ENCODE measurements at places on chromosomes 1 and 21.

GRCh38 chr21:44395260-44395659 is 41.8 kb downstream of the TRPM2 start:
- no peak for DNase-seq

DNA sequence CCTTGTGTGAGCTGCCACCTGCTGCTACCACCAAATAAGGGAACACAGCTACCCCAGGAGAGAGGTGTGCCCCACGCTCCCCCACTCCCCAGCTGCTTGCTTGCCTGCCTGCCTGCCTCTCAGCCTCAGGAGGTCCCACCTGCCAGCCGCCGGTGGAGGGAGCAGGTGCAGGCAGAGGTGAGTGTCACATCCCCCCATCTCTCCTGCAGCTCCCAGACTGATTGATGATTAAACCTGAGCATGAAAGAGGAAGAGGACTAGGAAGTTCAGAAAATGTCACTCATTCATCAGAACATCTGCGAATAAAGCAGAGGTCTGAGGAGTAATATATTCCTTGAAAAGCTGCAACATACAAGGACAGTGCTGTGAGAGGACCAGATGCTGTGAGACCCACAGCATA is 58.6 kb upstream of the HIVEP3 start:
- DNase-seq, result peak; percentile 45

GRCh38 chr1:62337706-62338631 is 18.7 kb upstream of the KANK4 start:
- DNase-seq, result no peak

GRCh38 chr21:44506279-44507255 is 33.4 kb downstream of the KRTAP10-1 start:
- no peak for DNase-seq

DNA sequence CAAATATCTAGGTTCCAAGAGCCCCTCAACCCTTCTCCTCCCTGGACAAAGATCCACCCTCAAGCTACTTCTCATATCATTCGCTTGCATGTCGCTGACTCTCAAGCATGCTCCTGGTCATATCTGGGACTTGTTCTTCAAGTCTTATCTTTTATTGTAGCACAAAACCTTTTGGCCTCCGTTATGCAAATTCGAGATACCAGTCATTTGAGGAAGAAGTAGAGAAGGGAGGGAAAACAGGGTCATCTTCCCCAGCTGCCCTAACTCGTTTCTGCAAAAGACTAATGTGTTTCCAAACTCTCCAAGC is 63.8 kb upstream of the ETS2 start:
- no peak for DNase-seq

DNA sequence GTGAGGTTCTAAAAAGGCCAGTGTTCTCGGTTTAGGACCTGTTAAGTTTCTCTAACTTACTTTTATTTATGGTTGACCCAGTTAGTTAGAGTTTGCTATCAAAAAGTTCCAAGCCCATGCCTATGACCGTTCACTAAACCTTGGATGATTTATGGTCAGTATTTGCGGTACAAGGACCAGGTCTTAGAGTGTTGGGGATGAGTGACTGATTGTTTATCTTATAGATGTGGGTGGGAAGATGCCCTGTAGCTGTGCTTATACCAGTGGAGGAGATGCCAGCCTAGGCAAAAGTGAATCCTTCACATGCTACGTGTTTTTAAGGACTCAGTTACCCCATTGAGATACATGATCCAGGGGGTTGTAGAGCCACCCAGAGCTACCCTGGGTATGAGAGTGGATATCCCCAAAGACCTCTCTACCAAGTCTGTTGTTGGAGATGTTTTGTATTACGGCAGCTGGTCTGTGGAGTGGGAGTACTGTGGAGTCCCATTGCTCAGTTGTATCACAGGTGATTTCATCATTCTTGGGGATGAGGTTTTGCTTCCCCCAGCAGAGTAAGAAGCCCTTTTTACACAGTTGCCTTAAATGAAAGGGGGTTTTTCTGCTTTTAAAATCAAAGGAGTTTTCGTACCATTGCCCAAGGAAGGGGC is 2.1 kb downstream of the SLC22A15 start:
- no peak for DNase-seq

DNA sequence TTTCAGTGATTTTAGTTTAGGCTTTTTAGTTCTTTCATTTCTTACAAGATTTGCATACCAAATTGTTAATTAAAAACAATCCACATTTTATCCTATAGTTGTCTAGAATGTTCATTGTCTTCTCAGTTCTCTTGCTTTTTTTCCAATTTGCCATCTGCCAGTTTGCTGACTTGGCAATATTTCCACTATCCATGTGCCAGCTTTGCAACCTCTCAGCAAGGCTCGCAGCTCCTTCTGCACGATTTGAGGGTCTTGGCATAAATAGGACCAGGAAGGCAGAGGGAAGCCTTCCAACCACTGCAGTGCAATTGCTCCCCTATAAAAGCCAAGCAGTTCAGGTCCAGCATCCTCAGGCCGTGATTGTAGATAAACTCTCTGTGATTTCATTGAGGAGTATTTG is 306.8 kb upstream of the FMN2 start:
- DNase-seq, result no peak

- DNase-seq, result no peak
Measured at GRCh38 chr1:216812966-216813365, 89.7 kb upstream of the ESRRG start.

DNA sequence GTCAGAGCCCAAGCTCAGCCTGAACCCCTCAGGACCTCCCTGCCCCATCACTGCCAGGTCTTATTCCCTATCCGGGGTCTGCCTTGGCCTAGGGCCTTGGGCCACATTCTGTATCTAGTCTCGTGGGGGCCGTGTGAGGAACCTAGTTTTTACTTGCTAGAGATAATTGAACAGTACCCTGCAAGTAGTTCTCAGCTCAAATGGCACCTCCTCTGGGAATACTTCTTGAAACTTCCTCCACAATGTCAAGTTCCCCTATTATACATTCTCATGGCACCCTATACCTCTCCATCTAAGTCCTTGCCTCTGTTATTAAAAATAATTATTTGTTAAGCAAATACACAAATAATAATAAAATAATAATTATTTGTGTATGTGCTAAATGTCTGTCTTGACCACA is 32.9 kb upstream of the CSF1 start:
- DNase-seq, result no peak

DNA sequence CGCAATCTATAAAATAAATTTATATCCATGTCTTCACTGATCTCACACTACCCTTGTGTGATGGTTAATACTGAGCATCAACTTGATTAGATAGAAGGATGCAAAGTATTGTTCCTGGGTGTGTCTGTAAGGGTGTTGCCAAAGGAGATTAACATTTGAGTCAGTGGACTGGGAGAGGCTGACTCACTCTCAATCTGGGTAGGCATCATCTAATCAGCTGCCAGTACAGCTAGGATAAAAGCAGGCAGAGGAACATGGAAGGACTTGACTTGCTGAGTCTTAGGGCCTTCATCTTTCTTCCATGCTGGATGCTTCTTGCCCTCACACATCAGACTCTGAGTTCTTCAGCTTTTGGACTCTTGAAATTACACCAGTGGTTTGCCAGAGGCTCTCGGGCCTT is 615.4 kb downstream of the AGBL4 start:
- DNase-seq, result peak; percentile 23

DNA sequence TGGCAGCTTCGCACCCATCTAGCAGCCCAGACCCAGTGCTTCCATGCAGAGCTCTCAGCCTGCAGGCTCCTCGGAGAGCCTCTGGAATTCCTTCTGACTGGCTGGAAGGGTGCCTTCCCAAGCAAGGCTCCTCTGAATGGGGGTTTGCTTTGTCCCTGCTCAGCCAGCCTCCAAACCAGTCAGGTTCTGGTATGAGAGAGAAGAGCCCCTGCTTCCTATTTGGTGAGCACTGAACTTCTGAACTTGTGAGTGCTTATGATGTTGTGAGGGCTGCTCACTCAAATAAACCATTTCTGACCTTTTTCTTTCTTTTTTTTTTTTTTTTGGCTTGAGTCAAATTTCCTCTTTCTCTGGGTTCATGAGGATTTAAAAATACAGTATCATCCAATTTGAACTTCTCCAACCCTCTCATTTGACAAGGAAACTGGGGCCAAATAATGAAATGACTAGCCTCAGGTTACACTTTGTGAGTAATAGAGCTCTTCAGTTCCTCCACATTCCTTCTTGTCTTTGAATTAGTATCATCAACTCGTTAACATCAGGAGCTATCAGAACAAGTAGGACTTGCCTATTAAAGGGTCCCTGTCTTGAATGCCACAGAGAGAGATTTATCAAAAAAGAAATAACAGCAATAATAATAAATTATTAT is 39.6 kb downstream of the GFI1 start:
- no peak for DNase-seq

DNA sequence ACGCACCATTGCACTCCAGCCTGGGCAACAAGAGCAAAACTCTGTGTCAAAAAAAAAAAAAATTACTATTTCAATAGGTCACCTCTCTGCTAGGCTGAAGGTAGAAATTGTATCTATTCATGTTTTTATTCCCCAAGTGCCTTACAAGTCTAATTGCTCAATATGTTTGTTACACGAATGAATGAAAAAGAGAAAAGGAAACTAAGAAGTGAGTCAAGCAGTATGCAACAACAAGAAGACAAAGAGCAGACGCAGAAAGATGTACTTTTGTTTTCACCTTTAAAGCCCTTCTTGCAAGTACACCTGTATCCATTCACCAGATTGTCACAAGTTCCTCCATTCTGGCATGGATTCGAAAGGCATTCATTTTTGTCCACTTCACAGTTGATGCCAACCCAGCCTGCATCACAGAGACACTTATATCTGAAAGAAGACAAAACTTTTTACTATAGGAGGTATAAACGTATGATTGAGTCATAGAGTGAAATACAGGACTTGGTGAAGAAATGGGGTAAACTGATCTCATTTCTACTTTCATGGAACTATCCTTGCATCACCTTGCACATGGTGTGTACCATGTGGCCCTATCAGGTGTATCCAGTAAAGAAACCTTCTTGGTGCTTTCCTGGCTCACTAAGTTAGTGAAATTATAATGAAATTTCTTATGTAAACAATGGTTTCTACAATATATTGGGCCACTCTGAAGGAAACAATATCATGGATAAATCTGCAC is 57.1 kb upstream of the ADAM30 start:
- DNase-seq, result no peak

- no peak for DNase-seq
Measured at GRCh38 chr1:210855440-210855839, 278.5 kb downstream of the KCNH1 start.

- no peak for DNase-seq
Measured at GRCh38 chr1:157235307-157235706, 97.1 kb upstream of the ETV3 start.

GRCh38 chr1:201729973-201730608 is 98.9 kb upstream of the IPO9 start:
- DNase-seq, result no peak

GRCh38 chr1:34320053-34320669 is 143.5 kb downstream of the C1orf94 start:
- DNase-seq, result peak; percentile 91

DNA sequence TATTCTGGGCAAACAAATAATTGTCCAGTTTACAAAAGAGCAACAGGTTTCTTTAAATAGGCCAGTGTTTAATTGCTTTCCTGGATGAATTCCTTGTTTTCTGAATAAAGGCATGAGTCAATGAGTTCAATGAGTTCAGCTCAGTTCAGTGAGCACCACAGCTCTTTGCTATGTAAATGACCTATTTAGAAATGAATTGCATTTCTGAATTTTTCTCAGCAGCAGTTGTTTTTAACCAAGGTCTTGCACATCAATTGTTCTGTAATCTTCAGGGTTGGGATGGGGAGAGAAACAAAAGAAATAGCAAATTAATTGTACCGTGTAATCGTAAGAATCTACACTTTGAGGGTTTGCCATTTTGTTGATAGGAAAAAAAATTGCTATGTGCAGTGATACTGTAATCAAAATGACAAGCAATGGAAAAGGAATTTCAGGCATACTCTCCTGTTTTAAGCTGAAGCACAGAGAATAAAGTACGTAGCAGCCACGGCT is 45.7 kb downstream of the MIS18A start:
- DNase-seq, result no peak

DNA sequence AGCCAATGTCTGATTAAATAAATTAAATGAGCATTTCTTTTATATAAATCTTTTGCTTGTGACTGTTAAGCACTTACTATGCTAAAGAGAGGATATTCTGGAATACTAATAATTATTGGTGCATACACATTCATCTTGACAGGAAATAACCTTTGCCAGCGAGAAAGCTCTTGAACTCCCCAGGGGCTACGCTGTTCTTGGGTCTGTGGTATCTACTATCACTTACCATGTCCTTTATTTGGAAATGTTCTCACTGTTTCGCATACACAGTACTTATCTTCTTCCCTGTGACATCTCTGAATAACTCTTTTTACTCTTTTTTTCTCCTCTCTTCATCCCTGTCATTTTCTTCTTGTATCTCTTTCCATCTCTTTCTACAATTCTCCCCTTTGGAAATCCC is 178.7 kb downstream of the GABPA start:
- no peak for DNase-seq

DNA sequence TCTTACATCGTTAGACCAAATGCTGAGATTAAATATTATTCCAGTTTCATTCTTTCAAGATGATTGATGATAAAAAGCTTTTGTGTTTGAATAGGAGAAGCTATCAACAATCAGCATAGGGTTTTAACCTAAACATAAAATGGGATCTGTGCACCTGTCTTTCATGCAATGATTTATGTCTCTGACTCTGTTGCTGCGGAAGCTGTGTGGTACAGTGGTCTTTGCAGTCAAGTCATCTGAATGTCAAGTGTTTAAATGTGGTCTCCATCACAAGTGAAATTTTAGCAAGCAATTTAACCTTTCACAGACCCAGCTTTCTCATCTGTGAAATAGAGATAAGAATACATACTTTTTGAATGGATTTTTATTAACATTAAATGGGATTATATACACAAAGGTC is 107.2 kb downstream of the PLPPR5 start:
- no peak for DNase-seq

- no peak for DNase-seq
Measured at GRCh38 chr1:16464917-16465625, 24.5 kb downstream of the NECAP2 start.

DNA sequence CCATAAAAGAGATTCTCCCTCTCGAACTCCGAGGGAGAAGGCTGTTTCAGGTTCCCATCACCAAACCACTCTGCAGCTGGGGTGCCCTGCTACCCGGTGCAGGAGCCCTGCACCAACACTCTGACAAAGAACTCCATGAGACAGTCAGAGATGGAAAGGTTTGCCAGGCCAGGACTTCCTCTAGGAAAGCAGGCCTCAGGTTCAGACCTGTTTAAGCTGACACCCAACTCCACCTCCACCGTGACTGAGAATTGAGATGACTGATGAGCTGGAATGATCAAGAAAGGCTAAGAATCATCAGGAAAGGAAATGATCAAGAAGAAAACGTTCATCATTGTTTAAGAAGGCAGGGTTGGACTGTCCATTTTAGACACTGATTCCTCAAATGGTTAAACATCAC is 46.2 kb upstream of the KCNE1 start:
- no peak for DNase-seq

DNA sequence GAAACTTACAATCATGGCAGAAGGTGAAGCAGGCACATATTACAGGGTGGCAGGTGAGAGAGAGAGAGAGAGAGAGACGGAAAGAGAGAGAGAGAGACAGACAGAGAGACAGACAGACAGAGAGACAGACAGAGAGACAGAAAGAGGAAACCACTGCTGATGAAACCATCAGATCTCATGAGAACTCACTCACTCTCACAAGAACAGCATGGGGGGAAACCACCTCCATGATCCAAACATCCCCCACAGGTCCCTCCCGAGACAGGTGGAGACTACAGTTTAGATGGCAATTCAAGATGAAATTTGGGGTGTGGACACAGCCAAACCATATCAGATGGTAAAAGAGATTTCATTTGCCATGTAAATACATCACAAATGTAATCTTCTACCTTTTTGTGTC is 708.1 kb downstream of the MRPL39 start:
- DNase-seq, result no peak

GRCh38 chr21:36149788-36150711 is 6.6 kb upstream of the DOP1B start:
- peak; percentile 19 for DNase-seq

- DNase-seq, result peak; percentile 64
Measured at GRCh38 chr1:46180082-46180616, 3.9 kb upstream of the P3R3URF start.

All from NCI-H82 (cell line).